ENCODE measurements at places on chromosomes 1 and 21.

- DNase-seq = no peak
These were observed 20.1 kb downstream of the DISP3 start for GRCh38 chr1:11498956-11499594.

DNA sequence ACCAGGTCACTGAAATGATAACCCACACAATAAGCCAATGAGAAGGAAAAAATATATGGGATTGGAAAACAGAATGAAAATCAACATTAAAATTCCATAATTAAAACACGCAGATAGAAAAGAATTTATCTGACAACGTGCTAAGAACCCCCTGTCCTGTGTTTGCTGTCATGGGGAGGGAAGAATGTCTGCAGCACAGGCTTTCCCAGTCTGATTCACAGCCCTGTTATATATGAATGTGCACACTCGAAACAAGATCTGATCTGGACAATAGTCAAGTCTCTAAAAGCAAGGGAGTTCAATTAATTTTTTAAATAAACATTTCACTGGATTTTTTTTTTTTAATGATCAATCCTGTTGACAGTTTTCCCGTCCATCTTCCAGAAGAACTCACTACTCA, 220.0 kb downstream of the RERE start:
- DNase-seq = no peak

- no peak for DNase-seq
These were observed 202.0 kb downstream of the AJAP1 start for GRCh38 chr1:4856396-4856795.

DNA sequence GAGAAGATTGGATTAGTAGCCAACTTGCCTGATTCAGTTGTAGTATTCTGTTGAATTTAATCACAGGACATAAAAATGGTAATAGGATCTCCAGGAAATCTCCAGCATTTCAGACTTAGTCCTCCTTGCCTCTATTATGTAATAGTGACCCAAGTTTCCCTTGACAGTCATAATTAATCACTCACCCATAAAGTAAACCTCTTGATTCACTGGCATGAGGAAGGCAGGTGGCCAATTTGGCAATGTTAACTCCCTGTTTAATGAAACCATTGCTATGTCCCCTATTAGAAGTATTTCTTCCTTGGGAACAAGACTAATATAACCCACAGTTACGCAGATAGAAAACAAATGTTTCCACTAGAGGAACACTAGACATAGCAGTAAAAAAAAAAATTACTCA, 604.8 kb upstream of the CXADR start:
- DNase-seq = no peak

- no peak for DNase-seq
These were observed 86.3 kb downstream of the LHX9 start for GRCh38 chr1:198003468-198003867.

DNA sequence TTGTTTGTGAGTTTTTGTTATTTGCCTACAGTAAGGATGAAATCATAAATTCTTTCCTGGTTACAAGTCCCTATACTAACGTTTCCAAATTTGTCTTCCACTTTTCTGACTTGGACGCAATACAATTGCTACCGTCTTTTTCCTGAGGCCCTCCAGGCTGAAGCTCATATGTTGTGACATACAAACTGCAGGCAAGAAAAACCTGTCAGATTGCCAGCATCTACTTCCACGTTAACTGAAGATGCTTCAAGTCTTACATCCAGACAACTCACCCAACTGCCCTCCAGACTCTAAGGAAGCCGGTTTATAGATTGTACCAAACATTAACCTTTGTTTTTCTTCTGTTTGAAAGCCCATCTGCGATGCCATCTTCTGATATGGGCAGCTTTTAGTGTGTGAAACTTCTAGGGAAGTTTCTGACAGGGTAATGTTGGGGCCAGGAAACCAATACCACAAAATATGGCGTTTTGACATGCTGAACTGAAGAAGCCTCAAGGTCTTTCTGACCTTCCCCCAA, 21.4 kb upstream of the RNF11 start:
- no peak for DNase-seq

DNA sequence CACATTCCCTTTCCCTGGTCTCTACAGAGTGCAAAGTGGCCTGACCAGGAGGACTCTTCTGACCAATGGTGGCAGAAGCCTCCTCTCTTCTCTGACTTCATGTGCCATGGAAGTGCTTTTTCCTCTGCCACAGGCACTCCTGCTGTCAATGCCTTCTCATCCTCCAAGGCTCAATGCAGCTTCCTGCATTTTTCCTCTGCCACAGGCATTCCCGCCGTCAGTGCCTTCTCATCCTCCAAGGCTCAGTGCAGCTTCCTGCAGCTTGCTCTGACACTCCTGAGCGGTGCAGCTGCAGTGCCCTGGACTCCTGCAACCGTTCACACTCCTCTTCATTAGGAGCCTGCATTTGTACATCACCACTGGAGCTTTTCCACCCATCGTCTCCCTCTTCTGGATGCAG, 4.7 kb upstream of the ADARB1 start:
- DNase-seq = no peak

- DNase-seq = peak; percentile 77
These were observed at the start of gene NTPCR for GRCh38 chr1:232950197-232951176. TSS of gene NTPCR (plus strand) at chr1:232950611. CDS start at chr1:232950711, 100 bp downstream.

DNA sequence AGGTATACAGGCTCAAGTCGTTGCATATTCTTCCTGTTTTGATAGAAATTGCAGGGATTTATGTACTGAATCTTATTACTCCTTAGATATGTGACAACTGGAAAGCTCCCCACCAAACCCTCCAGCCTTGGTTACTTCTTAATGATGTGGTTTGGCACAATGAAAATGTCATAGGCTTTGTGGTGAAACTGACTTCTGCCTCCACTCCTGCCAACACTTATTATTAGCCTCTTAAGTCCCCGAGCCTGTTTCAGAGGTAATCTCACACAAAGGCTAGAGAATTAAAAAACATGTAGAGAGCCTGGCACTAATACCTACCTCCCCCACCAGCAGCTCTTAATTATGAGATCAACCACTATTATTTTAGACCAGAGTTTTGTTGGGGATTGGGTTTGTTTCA, 4.2 kb downstream of the COX20 start:
- DNase-seq = no peak

DNA sequence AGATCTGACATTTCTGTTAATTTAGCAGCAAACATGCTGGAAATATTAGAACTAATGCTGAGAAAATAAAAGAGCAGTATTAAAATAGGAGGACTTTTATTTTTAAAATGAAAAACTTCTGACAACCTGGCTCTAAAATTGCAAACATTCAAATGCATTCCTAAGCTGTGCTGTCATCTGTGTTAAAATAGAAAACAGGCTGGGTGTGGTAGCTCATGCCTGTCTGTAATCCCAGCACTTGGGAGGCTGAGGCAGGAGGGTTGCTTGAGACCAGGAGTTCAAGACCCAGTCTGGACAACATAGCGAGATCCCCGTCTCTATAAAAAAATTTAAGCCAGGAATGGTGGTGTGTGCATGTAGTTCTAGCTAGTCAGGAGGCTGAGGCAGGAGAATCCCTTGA, 44.6 kb downstream of the MIGA1 start:
- peak; percentile 47 for DNase-seq

DNA sequence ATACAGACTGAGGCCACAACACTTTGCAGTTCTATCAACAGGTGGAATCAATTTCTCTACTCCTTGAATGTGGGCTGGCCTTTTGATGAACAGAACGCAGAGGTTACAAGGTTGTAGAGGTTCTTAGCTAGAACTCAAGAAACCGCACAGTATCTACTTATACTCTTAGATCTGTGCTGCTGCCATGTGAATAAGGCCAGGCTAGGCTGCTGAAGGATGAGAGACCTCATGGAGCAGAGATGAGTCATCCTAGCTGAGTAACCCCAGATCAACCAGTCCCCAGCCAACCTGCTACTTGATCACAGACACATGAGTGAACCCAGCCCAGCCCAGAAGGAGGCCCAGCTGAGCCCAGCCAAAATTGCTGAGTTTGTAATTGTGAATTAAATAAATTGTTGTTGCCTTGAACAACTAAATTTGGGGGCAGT, 35.3 kb upstream of the BCAR3 start:
- DNase-seq = peak; percentile 51

GRCh38 chr1:229526695-229527094, 18.6 kb upstream of the NUP133 start:
- no peak for DNase-seq

DNA sequence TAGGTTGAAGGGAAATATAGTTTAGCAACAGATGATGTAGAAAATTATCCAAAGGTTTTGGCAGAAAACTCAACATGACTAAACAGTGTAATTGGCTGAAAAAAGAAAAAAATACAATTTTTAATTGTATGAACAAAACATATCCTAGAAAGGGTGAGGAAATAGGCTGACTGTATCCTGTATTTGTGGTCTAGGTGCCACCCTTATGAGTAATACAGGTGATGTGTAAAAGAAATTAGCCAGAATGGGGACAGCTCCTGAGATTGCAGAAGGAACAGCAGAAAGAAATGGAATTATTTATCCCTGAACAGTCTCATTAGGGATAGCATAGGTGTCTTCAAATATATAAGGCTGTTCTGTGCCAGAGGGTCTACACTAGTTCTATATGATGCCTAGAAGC, 24.6 kb downstream of the DNASE2B start:
- no peak for DNase-seq

DNA sequence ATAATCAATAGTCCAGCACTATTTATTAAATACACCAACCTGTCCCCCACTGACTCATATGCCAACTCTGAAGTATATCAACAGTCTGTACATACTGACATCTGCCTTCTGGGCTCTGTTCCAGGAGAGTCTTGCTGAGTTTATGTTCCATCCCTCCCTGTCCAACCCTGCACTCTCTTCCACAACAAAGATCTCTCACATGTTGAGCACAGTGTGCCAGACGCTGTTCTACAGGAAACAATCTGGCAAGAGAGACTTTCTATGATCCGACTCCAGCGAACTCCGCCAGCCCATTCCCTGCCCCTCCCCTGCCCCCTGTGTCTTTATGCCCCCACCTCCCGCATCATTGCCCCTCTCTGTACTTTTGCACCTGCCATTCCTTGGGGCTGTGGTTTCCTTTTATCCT, 3.4 kb downstream of the LACTBL1 start:
- peak; percentile 61 for DNase-seq

- no peak for DNase-seq
These were observed 25.3 kb downstream of the ACTA1 start for GRCh38 chr1:229408458-229409037.

GRCh38 chr21:45248893-45249381, 38.8 kb downstream of the POFUT2 start:
- DNase-seq = no peak

DNA sequence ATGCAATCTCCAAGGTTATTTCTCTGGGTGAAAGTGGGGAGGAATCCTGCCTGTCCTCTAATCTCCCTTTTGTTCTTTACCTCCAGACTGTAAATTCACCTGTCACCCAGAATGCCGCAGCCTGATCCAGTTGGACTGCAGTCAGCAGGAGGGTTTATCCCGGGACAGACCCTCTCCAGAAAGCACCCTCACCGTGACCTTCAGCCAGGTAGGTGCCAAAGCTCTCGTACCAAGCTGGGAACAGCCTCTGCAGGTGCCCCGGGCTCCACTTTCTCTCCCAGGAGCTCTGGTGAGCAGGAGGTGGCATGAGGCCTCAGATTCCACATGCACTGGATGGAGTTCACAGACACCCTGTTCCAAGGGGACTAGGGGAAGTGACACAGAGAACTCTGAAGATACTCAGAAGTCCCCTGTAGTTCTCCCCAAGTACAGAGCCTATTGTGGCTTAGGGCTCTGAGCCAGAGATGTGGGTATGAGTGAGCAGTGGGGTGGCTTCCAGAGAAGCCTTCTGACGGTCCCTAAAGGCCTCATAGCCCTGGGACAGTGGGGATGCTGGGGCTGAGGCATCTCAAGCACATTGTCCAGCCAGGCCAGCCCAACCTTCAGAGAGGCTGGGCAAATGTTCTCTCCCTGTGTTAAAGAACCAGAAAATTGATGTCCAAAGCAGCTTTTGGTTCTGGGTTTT, 30.9 kb downstream of the RASSF5 start:
- no peak for DNase-seq

GRCh38 chr1:53697721-53698383, 41.1 kb downstream of the GLIS1 start:
- peak; percentile 61 for DNase-seq

DNA sequence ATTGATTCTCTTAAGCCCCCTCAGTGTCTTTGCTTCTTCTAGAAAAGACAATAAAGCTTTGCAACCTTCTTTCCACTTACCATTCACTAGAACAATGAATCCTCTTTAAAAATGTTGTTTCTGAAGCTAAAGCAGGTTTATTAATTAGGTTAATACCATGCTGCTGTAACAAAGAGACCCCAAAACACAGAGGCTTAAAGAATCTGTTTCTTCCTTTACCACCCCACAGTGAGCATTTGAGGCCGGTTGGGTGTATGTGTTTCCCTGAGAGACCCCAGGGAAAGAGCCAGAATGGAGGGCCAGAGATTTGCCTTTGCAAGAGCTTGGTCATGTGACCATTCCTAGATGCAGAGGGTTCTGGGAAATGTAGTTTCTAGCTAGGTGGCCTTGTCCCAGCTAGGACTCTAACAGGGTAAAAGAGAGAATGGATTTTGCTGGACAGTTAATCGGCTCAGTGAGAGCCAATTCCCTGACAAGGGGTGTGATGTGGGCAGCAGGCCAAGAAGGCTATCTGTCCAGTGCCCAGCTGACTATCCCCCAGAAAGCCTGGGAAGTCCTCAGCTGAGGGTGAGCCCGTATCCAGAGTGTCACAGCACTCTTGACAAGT, 191.8 kb upstream of the TMEM51 start:
- no peak for DNase-seq

DNA sequence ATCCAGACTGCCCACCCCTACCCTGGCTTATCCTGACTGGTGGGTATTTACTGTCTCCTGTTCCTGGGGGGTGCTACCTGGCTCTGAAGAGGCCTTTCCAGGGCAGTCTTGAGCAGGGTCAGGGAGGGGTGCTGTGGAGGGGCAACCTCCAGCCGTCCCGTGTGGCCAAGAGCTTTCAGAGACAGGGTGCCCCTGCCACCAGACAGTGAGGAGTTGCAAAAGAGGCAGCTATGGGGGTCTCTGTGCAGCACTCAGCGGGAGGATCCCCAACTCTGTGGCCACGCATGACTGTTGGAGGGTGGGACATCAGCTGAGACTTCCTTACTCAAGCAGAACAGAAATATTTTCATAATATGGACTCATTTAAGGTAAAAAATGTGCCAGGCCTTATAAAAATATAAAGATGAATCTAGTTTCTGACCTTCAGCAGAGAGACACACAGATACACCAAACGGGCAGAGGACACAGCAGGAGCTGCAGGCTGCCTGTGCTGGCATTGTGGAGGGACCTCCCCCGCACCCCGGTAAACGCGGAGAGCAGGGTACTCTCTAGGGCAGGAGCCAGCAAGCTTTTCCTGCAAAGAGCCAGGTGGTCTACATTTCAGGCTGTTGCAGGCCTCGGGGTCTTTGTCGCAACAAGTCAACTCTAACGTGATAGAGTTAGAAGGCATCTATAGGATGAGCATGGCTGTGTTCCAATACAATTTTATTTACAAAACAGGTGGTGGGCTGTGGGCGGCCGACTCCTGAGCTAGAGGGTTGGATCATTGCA, 252.6 kb downstream of the RHOU start:
- no peak for DNase-seq

GRCh38 chr21:41443562-41443961, 17.5 kb downstream of the MX1 start:
- DNase-seq = no peak

Data from HFF-Myc (cell line).